ENCODE measurements at places on chromosomes 5 and 9.

DNA sequence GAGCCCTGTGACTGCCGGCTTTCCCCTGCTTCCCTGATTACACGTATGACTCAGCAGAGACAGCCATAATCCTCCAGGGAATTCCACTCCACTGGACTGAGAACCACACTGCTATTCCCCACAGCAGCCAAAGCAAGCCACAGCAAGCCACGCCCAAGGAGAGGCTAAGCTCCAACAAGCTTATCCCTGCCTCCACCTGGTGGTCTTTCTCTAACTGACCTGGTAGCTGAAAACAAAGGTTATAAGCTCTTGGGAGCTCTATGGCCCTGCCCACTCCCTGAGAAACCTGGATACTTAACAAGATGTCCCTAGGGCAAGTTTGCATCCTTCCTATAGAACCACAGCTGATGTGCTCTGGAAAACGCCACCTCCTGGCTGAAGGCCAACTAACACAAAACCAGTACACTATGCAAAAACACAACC, 613.7 kb upstream of the CDH18 start:
- no peak for DNase-seq

DNA sequence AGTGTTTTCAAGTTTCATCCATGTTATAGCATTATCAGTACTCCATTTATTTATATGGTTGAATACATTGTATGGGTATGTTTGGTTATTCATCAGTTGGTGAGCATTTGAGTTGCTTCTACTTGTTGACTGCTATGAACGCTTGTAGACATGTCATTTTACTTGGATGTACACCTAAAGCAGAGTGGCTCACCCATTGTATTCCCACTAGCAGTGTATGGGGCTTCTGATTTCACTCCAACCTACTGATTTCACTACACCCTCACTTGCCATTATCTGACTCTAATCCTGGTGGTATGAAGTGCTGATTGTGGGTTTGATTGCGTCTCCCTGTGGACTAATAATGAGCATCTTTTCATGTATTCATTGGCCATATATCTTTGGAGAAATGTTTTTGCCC, 9.5 kb downstream of the NPM1 start:
- no peak for DNase-seq

GRCh38 chr5:60703944-60704343, 4.0 kb upstream of the DEPDC1B start:
- no peak for DNase-seq

- no peak for DNase-seq
These were observed 312.2 kb downstream of the SPOCK1 start for GRCh38 chr5:137186759-137187461.

GRCh38 chr5:124795829-124796228, 49.4 kb upstream of the ZNF608 start:
- DNase-seq: no peak

- DNase-seq: no peak
These were observed 483.3 kb downstream of the DMAC1 start for GRCh38 chr9:7316166-7316795.

GRCh38 chr9:98007251-98007928, 24.2 kb downstream of the ANP32B start:
- DNase-seq: no peak

DNA sequence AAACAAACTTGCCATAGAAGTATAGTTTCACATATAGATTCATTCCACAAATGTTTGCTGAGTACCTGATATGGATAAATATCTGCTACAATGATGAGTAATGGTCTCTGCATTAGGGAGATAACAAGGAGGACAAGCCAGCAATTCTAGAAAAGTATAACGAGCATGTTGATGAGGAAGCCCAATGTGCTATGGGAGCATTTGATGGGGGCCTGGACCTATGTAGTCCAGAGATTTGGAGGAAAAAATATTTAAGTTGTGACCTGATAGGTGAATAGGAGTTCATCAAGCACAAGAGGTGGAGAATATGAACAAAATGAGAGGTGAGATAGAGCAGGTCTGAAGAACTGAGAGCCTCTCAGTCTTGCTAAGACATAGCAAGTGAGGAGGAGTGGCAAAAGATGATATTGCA, 14.4 kb upstream of the TMEM245 start:
- peak; percentile 77 for DNase-seq

GRCh38 chr9:33868440-33868973, 51.5 kb downstream of the UBE2R2 start:
- no peak for DNase-seq

GRCh38 chr9:72363236-72363635, 1.8 kb downstream of the ZFAND5 start:
- DNase-seq: no peak

GRCh38 chr5:73514418-73514817, 16.2 kb downstream of the BTF3 start:
- no peak for DNase-seq

DNA sequence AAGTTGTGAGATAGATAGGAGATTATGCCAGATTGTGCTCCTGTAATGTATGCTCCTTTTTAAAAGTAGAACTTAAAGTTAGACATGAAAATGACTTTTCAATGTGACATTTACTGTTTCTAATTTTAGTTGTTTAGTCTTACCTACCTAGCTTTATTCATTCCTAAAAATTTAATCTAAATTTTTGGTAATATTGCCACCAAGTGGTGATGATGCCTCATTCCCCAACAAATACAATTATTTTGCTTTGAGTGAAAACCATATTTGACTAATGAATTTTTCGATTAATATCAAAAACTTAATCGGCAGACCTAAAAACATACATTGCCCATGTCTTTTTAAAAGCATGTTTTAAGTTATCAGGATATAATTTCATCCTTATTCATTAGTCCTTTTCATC, 25.6 kb downstream of the PPWD1 start:
- no peak for DNase-seq

DNA sequence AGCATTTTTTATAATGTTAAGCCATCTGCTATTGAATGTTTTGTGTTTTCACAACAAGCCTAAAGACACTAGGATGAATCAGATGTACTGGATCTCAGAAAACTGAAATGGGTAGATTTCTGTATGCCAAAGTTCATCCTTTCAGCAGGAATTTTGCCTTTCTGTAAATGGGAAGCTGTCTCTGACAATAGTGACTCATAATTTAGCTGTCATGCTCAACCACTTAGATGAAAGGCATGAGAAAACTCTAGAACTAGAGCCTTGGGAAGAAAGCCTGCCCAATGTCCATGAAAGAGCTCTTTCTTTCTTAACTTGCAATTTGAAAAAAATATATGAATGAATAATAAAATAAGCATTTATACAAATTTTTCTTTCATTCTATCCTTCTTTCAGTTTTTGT, 616.0 kb upstream of the EDIL3 start:
- DNase-seq: no peak

DNA sequence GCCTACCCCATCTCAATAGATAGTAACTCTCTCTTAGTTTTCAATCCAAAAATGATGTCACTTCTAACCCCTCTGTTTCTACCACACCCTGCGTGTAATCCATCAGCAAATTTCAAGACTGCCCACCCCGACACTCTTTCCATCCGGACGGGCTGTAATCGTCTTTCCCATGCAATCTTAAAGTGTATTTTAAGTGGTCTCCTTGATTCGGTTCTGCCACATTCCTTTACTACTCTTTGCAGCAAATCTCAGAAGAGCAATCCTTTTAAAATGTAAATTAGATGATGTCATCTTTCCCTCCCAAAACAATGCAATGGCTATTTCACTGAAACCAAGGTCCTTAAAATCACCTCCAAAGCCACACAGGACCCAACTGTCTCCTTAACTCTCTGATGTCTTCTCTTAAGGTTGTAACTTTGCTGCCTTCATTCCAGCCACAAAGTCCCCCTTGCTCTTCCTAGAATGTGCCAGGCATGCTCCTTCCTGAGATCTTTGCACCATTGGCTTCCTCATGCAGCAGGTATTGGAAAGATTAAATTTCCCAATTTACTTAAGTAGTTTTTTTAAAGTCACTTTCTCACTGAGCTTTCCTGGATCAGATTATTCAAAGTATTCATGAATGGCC, 932.5 kb upstream of the WWC1 start:
- DNase-seq: no peak

- no peak for DNase-seq
These were observed 3.7 kb downstream of the IL3 start for GRCh38 chr5:132064140-132064539.

- DNase-seq: no peak
These were observed 3.4 kb downstream of the TBCA start for GRCh38 chr5:77772729-77773128.

DNA sequence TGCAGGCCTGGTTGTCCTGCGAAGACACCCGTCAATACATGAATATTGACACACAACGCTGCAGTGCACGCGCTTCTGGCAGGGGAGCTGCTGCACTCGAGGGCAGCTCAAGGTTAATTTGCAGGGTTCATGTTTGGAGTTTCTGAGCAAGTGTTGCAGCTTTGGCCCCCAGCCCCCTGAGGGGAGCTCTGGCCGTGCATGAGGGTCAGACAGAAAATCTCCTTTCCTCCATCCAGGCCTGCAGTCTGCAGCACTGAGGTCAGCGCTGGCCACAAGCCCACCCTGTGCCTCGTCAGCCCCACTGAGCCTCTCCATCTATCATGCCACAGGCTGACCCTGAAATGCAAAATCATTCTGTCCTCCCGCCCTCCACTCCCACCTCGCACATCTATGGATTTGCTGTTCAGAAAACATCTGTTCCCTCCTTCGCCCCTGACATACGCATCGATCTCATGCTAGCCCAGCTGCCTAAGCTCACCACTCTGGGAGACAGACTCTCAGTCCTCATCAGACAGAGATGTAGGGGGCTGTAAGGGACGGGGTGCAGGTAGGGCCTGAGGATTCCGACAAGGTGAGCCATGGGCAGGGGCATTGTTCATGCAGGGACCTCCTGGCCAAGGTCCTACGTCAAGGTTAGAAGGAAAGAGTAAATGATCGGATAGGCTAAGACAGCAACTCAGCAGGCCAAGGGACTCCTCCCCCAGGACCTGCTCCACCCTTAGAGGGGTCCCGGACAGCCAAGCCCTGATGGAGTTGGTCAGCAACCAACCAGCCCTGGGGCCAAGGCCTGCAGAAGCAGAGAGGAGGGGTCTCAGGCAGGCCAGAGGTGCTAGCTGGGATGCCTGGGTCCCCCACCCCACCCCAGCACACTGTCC, 125.1 kb downstream of the KCNIP1 start:
- no peak for DNase-seq

- DNase-seq: peak; percentile 28
These were observed 1.5 kb upstream of the MRPS30 start for GRCh38 chr5:44807269-44807668.

GRCh38 chr5:16531063-16531648, 65.6 kb upstream of the ZNF622 start:
- no peak for DNase-seq

DNA sequence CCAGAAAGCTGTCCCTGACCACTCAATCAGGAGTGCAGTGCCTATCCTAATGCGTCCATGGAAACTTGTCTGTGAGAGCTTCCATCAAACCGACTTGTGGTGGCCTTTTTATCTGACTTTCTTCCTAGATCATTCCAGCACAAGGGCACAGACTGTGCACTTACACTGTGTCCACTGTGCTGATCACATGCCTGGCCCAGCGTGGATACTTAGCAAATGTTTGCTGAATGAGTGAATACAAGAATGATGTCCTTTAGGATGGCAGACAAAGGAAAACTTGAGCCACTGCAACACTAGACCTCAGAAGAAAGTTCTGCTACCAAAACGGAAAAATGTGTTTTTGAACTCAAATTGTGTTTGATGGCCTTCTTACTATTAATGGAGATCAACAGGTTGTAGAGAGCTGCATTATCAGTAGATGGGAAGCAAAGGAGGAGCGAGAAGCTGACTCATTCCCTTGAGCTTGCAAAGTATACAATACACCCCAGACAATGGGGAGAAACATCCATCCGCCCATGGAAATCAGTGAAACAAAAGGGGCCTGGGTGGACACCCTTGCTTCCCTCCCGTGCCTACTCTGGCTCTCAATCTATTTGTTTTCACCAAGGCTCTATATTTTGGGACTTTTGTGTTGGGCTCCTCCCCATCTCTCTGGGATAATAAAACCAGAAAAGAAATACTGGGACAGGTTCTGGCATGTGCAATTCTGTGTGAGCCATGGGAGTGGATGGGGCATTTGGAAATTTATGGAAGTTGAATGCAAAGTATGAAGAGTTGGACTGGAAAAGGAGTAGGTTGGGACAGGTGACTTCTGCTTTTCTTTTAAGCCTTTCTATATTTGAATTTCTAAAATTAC, 76.2 kb upstream of the ZFAND5 start:
- no peak for DNase-seq

DNA sequence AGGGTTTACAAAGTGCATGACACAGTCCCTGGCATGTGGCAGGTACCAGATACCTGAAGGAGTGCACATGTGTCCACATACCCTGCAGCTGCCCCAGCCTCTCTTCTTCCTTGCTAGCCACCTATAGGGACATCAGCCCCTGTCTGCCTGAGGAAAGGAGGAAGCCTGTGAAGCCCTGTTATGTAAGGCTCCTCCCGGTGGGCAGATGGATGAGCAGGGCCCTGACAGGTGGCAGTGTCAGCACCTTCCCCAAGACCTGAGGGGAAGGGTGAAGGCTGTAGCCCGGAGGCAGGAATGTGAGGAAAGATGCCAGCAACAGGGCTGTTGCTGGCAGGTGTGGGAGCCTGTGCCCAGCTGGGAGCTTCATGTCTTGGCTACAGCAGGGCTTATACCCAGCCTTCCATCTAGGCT, 21.7 kb downstream of the TCF7 start:
- no peak for DNase-seq

GRCh38 chr5:103847060-103847459, 284.5 kb upstream of the NUDT12 start:
- no peak for DNase-seq

- no peak for DNase-seq
These were observed 43.3 kb downstream of the NCS1 start for GRCh38 chr9:130215341-130216119.

- DNase-seq: no peak
These were observed 1019.9 kb upstream of the WWC1 start for GRCh38 chr5:167271511-167271910.

DNA sequence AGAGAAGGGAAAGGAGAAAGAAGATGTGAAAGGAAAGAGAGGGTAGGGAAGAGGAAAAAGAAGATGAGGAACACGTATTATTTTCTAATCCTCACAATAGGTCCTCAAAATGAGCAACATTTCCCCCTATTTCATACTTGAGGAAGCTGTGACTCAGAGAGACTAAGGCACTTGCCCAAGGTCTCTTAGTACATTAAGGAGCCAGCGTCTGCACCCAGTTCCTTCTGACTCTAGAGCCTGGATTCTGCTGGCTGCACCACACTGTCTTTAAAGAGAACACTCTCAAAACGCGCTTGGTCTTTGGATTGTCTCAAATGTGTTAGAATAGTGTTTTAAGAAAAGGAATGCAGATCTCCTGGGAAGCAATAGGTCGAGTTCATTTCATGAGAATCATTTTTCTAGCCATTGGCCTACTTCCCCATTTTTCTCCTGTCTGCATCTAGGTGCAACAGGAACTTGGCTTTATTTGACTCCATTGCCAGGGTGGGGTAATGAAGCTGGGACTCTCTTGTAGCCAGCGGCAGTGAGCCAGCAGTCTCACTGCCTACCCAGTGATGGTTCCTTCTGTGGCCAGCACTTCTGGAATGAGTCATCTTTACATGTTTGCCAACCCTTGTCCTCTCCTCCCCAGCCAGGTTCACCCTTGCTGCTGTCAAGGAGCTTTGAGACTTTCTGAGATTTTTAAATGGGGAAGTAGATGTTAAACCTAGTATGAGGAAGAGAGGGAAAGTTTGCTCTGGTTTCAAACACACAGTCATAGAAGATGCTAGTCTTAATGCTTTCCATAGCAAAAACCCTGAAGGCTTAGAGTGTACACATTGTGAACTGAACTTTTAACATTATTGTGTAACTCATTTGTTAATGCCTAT, 82.7 kb downstream of the DOCK8 start:
- DNase-seq: no peak

- DNase-seq: no peak
These were observed 38.4 kb downstream of the TLE4 start for GRCh38 chr9:79610019-79610631.
